NCI-H2171 (cell line): ENCODE measurements at places on chromosomes 2 and 18.
A peak's percentile ranks its signal among the peaks of the same experiment; 100 is the strongest.

- DNase-seq, result no peak
These were observed 135.5 kb downstream of the EIPR1 start for GRCh38 chr2:3241971-3242746.

DNA sequence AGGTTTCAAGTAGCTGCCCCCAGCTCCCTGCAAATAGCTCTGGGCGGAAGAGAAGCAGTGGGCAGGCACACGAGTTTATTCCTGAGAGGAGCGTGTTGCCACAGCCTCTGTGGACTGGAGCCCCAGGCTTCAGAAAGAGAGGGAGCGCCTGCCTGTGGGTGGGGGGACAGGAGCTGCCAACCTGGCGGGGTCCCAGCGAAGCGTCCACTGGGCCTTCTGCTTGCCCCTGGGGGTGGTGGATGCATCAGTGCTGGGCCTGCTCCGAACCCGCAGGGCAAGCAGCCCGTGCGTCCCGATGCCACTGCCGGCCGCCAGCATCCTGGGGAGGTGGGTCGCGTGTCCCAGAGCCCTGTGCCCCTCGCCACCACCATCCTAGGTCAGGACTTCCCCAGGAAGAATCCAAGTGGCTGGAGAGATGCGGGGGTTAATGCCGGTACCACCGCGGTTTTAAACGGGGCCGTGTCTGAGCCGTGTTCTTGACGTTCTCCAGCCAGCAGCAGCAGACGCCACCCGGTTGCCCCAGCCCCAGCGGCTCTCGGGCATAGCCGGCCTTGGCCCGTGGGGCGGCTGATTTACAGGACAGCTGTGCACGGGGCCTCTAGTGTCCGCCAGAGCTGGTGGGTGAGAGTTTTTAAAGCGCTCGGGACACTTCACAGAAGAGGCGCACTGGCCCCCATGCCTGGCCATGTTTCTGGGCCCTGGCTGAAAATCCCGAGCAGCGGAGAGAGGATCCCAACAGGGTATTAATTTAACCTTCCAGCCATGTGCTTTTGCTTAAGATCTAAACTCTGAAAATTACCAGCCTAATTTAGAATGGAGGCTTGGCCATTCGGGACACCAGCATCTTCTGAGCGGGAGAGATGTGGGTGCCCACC is 84.7 kb downstream of the NFATC1 start:
- DNase-seq, result no peak

DNA sequence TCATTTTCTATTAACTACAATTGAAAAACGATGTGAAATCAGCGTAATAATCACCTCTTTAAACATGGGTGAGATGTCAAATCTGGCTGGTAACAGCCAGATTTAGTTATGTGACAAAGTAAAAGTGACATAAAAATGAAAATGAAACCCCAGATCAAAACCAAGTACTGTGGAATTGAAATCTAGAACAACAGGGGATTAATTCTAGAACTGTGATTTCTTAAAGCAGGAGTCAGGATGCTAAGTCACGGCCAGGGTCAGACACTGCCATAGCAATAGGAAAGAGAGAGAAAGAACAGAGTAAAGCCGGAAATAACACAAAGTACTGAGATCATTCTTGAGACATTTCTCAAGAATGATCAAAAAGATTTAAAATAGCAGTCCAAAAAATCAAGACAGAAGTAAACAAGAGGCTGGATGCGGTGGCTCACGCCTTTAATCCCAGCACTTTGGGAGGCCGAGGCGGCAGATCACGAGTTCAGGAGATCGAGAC is 1183.7 kb upstream of the NXPH2 start:
- DNase-seq, result no peak

DNA sequence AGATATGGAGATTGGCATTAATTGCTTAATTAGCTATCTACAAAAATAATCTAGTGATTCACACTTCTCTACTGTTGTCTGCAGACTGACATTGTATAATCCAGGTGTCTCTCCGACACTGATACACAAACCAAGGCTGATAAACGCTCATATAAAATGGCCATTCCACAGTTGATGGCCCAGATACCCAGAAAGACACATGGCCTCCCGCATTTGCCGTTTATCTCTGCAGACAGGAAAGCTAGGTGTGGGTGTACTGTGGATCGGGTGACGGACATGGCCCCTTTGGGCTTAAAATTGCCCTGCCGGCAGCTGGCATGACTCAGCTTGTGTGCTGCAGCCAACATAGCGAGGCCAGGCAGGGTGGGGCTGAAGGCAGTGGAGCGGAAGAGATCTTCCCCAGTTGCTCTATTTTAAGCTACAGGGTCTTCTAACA is 18.5 kb downstream of the PMAIP1 start:
- DNase-seq, result peak; percentile 86

GRCh38 chr18:75802681-75803080 is 375.2 kb upstream of the SMIM21 start:
- no peak for DNase-seq

GRCh38 chr2:158779621-158780020 is 15.5 kb upstream of the DAPL1 start:
- DNase-seq, result no peak

DNA sequence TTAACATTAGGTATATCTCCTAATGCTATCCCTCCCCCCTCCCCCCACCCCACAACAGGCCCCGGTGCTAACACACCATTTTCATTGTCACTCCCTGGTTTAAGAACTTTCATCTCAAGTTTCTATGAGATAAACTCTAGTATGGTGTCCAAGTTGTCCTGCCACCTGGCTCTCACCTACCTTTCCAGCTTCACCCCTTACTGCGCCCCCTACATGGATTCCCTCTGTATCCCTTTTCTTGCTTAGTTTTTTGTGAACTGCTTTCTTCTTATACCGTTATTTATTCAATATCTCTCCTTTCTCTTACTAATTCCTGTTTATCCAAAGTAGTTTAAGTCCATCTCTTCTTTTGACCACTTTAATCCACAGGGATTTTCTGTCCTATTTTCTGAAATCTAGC is 15.2 kb downstream of the EML4 start:
- DNase-seq, result no peak

- DNase-seq, result no peak
These were observed 21.7 kb downstream of the SLC39A6 start for GRCh38 chr18:36107477-36107876.
